Activated T-helper 1 cell treated with anti-CD3 and anti-CD28 coated beads, Interleukin-2, amount 50 U/mL, for 16 hours (primary cell): ENCODE measurements at places on chromosomes 3 and 15.

- no peak for DNase-seq
Observed at GRCh38 chr3:88282528-88283241, 132.9 kb downstream of the C3orf38 start.

DNA sequence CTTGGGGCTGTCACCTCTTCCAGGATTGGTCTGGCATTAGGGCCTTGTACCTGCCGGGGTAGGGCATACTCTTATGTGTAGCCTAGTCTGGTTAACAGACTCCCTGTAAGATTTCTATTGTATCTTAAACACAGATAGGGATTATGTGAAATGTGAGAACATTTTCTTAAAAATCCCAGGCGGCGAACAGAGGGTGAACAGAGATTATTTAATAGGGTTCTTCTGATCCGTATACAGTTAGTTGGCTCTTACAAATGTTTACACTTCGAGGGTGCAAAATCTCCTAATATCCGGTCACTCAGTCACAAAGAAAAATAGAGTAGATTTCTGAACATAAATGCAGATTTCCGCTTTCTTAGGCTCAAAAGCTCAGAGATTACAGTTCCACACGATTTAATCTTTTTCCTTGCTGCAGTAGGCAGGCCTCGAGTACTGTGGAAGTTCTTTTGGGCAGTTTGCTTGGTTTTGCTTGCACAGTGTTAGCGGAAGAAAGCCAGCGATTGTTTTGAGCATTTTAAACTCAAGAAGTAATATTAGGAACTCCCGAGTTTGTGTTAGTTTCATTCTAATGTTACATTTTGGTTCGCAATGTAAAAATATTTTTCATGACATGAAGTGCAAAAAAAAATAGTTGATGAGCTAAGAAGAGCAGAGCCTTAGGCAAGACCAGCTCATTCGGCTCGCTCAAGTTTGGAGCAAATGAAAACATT, 993 bp downstream of the PLCL2 start:
- DNase-seq: no peak

DNA sequence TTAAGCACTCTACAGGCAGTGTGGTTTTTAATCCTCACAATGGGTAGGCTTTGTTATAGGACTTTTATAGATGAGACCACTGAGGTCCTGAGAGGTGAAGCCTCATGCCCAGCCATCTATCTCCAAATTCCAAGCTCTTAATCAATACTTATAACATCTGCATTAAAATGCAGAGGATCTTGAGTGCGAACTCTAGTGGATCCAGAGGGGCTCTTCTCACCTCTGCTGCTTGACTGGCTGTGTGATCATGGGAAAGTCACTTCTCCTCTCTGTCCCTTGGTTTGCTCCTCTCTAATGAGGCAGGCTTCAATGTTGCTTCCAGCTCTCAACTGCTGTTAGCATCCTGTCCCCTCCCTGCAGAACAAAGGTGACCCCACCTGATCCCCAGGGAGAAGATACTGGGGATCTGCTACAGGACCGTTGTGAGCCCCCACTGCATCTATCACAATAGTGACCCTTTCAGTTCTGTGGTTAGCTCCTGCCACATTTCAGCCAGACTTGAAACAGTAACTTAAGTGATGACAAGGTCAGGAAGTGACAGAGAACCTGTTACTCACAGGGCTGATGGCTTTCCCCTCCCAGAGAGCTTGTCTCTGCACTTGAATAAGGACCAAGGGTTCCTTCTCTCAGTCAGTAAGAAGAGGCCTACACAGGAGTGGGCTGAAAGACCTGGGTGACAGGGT, 1.3 kb downstream of the SLC27A2 start:
- DNase-seq: no peak

DNA sequence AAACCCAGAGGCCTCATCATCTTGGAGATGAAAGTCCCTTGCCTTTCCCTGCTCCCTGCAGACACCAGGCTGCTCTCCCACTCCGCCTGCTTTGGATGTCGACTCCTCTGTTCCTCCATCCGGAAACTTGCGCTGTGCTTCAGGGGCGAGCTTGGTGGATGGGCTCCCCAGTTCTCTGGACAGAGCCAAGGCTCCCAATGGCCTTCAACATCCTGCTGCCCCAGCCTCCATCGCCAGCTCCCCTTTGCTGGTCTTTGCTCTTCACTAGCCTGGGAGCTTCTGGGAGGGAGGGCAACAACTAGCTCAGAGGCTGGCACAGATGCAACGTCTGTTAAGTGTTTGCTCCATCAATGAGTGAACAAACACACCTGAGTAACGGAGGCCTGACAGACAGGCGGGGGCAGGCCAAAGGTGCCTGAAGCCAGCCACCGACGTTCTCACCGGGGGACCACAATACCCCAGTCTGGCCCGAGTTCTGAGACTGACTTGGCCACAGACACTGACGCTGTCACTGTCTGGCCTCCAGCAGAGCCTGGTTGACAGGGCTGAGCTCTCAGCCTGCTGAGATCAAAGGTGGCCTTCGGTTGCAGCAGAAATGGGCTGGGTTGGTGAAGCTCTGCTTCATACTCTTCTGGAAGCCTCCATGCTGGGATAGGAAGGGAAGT, 39.0 kb downstream of the RGMA start:
- DNase-seq: no peak

DNA sequence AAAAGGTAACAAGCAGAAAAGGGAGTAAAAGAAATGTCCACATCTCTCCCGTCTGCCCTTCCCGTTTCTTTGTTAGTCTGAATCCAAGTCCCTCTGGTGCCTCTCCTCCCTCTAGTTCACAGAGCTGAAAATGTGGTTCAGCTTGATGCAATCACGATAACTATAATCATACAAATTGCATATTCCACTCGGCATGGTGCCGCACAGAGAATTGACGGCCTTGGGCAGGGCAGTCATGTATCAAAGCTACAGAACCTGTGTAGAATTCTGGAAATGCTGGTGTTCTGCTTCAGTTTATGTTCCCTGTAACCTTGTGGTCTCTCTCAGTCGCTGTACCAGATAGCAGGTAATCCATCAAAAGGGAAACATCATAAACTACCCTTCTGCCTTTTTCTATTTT, 562.9 kb upstream of the CBLB start:
- DNase-seq: no peak

GRCh38 chr15:85073556-85074194, 92.0 kb downstream of the PDE8A start:
- DNase-seq: no peak

- DNase-seq: no peak
Observed at GRCh38 chr15:92411256-92411655, 17.6 kb downstream of the ST8SIA2 start.

DNA sequence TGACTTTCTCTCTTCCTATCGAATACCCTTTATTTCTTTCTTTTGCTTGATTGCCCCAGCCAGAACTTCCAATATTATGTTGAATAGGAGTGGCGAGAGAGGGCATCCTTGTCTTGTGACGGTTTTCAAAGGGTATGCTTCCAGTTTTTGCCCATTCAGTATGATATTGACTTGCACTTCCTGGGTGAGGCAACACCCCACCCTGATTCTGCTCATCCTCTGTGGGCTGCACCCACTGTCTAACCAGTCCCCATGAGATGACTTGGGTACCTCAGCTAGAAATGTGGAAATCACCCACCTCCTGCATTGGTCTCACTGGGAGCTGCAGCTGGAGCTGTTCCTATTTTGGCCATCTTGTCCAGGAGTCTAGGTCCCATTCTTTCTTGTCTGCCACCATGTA, 44.8 kb upstream of the KCNH8 start:
- DNase-seq: no peak

DNA sequence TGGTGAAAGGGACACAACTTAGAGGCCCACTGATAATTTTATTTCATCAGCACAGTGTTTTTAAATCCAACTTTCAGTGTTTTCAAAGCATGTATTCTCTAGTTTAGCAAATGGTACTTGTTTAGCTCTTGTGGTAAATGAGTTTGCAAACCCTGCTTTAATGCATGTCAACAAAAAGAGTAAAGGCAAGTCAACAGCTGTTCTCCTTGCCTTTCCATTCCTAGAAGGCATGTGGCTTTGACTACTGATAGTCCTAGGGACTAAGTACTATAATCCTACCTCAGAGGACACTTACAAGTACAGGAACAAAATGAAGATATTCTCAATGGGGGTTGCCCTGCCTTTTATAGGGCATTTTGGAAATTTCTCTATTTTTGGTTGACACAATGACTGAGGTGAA, 13.1 kb downstream of the NPTN start:
- no peak for DNase-seq

DNA sequence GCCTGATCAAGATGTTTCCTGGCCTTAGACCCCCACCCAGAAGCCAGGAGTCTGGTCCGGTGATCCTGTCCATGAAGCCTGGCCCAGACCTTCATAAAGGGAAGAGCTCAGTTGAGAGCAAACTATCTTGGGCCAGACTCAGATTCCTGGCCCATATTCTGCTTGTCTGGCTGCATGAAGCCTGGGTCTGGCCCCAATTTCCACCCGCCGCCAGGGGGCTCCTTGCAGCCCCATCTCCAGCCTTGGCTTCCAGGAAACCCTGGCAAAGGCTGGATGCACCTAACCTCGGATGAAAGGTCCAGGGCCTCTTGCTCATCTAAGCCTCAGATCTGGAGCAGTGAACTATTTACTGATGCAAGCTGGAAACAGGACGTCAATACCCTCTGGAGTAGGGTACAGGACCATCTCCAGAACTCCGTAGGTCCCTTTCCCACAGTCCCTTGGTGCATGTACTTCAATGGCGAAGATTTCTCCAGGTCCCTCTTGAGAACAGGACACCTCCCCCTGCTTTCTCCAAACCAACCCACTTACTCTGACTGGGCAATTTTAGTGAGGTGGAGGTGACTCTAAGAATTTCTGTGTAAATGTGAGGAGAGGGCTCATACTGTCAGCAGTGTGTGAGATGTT, 5.6 kb downstream of the FOXL2 start:
- no peak for DNase-seq

GRCh38 chr15:81987628-81988027, 58.2 kb downstream of the MEX3B start:
- DNase-seq: no peak

GRCh38 chr15:90064911-90065681, 37.2 kb downstream of the IDH2 start:
- DNase-seq: no peak

DNA sequence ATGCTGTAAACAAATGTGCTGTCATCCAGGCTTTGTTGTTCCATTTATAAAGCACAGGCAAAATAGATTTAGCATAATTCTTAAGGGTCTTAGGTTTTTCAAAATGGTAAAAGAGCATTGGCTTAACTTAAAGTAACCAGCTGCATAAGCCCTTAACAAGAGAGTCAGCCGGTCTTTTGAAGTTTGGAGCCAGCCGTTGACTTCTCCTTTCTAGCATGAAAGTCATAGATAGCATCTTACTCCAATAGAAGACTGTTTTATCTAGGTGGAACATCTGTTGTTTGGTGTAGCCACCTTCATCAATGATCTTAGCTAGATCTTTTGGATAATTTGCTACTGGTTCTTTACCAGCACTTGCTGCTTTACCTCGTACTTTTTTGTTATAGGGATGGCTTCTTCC, 297.5 kb upstream of the DCBLD2 start:
- DNase-seq: no peak

GRCh38 chr3:124818398-124819091, 68.6 kb downstream of the ITGB5 start:
- no peak for DNase-seq

GRCh38 chr15:86915811-86916331, 836.2 kb downstream of the AGBL1 start:
- DNase-seq: no peak

DNA sequence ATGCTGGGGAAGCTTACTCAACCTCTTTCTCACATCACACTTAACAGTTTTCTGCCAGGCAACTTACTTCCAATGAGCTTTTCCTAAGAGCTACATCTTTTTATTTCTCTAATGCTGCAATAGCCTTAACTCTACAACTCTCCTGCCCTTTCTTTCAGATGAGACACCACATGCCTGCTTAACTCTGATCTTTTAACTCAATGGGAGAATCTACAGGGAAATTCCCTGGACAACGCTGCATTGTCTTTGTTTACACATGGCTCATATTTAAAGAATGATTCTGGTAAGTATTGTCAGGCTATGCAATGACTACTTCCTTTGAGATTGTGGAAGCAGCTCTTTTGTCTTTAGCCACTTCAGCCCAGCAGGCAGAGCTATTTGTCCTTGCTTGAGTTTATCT, 353.1 kb upstream of the BCHE start:
- no peak for DNase-seq

GRCh38 chr3:194824701-194825111, 139.0 kb downstream of the FAM43A start:
- no peak for DNase-seq

GRCh38 chr3:107208100-107208499, 169.1 kb upstream of the CCDC54 start:
- DNase-seq: no peak

DNA sequence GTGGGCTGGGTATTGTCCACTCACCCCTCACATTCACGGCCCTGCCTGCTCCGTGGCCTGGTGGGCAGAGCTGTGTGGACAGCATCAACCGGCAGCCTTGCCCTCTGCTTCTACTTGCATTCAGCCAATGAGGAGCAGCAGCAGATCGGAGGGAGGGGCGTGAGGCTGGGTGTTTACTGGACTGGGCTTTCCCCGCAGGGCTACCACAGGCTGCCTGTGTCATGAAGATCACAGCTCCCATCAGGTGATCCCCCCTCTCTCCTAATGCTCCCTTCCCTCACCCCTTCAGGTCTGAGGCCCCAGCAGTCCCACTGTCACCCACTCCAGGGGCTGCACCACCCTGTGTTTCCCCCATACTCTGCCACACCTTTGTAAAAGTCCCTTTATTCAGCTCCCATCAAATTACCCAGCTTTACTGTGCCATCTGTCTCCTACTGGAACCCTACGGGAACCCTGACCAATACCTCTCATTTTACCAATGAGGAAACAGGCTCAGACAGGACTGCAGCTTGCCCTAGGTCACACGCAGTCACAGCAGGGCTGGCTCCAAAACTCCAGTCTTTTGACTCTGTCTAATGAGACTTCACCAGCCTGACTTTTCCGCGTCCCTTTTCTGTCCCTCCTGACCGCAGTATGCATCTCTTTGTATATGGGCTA, 81.1 kb downstream of the MEGF11 start:
- no peak for DNase-seq

GRCh38 chr3:177364236-177364635, 167.0 kb upstream of the TBL1XR1 start:
- no peak for DNase-seq
